ENCODE measurements at places on chromosomes 5 and 9. TPM values are rescaled to one million over a fixed set of nuclear protein-coding genes. Genes with fewer than 3 reads are reported as not detected.

GRCh38 chr5:139378941-139379361, 4.1 kb downstream of the SLC23A1 start:
- DNase-seq: no peak

SYNPO gene
- 16.1 TPM for total RNA-seq

CXCL14 gene
- 0.32 TPM for total RNA-seq

PCDHA1 gene
- 0.69 TPM for total RNA-seq

SV2C gene
- 17.8 TPM for total RNA-seq

SHOC1 gene
- not detected for total RNA-seq

Data from glutamatergic neuron (in vitro differentiated cells).